ENCODE measurements at places on chromosomes 5 and 9.

- no peak for DNase-seq
These were observed 64.5 kb downstream of the STARD4 start for GRCh38 chr5:111447822-111448221.

GRCh38 chr5:17832949-17833745 lies 198.9 kb downstream of the TAF11L14 start:
- DNase-seq = no peak

DNA sequence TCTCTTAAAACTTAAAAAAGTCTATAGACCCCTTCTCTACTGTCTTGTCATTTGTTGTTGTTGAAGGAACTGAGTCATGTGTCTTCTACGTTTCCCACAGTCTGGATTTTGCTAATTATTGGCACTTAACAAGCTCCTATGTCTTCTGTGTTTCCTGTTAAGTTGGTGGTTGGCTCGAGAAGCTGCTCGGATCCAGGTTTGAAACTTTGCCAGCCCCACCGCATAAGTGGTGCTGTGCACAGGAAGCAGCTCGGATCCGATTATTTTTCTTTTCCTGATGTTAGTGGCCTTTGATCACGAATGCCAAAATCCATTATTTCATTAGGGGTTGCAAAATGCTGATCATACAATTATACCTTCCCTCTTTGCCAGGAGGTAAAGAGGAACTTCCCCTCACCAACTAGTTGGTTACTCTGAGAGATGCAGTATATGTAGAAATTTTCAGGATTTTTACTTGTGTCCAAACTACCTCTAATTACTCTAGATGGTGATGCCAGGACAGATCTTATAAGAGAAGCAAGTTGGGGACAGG lies 186.5 kb downstream of the NSG2 start:
- no peak for DNase-seq

DNA sequence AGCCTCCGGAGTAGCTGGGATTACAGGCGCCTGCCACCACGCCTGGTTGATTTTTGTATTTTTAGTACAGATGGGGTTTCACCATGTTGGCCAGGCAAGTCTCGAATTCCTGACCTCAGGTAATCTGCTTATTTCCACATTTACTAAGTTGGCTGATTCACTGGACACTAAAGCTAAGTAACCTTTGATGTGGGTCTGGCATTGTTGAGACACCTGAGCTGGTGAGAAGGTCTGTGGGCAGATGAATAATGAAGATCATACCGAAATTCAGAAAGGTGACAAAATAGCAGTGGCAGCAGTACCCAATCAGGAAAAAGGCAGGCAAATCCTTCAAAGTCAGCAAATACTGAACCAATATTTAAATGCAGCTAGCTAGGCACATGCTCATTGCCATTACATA lies 210.6 kb upstream of the ZNF608 start:
- no peak for DNase-seq

DNA sequence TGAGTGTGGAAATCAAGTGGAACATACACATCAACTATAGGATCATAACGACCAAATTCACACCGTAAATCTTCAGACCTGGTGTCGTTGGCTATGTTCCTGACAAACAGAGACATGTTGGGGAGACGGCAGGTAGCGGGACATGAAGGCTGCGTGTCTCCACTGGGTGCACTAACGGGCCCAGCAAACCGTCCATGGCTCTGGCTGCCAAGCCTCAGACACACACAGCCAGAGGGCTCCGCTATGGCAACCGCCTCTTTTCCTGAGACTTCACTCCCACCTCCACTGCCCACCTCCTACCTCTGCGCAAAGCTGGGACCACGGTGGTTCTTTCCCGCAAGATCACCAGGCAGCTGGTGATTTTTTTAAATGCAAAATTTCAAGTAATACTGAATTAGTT lies 16.3 kb downstream of the TMEM38B start:
- no peak for DNase-seq

GRCh38 chr9:99272836-99273235 lies 50.8 kb downstream of the SEC61B start:
- no peak for DNase-seq

DNA sequence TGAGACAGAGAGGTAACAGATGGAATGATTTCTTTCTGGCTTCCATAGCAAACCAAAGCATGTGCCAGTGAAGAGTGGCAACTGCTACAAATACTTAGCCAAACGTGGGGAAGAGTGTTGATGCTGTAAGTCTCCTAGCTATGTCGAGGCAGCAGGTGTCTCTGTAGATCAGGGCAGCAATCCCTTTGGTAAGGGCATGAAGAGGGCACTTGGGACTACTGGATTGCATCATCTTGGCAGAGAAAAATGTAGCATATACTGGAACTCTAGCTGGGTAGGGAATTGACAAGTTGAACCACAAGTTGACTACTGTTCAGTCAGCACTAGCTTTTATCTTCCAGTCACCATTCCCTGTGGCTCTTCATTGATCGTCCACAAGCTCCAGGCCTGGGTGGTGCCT lies 75.8 kb downstream of the GHR start:
- no peak for DNase-seq

- DNase-seq = no peak
These were observed 38.9 kb upstream of the STXBP1 start for GRCh38 chr9:127572961-127573721.

- DNase-seq = no peak
These were observed 47.9 kb upstream of the SNAPC3 start for GRCh38 chr9:15374825-15375224.

GRCh38 chr5:27722337-27722736 lies 684.0 kb upstream of the CDH9 start:
- DNase-seq = no peak

DNA sequence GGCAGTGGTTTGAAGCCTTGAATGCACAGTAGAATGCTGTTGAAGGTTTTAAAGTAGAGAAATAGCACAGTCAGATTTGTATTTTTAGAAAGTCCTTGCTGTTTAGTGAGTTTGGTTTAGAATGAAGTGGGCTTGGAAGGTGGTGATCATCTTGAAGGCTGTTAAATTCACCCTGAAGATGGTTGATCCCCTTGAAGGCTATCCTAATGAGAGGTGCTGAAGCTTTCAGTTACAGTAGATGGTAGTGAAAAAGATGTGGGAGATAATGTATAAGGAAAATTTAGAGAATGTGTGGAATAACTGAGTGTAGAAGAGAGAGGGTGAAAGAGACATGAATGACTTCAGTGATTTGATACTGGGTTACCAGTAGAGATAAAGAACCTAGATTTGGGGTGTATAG lies 16.0 kb downstream of the TENT2 start:
- DNase-seq = no peak

GRCh38 chr5:7395947-7396712 lies at the start of gene ADCY2:
Gene ADCY2 (plus strand): TSS chr5:7396138. CDS start chr5:7396297, 159 bp downstream.
- no peak for DNase-seq

GRCh38 chr5:93078082-93079038 lies 502.7 kb downstream of the NR2F1-AS1 start:
- DNase-seq = no peak

- DNase-seq = no peak
These were observed 185.6 kb upstream of the DMRT1 start for GRCh38 chr9:655875-656274.

GRCh38 chr5:119387945-119388618 lies 32.3 kb downstream of the TNFAIP8 start:
- no peak for DNase-seq

- DNase-seq = no peak
These were observed 93.9 kb downstream of the SCAI start for GRCh38 chr9:125049212-125050049.

GRCh38 chr5:147479444-147479843 lies 30.4 kb downstream of the DPYSL3 start:
- DNase-seq = no peak

GRCh38 chr9:38360839-38361472 lies 31.5 kb upstream of the ALDH1B1 start:
- DNase-seq = no peak

DNA sequence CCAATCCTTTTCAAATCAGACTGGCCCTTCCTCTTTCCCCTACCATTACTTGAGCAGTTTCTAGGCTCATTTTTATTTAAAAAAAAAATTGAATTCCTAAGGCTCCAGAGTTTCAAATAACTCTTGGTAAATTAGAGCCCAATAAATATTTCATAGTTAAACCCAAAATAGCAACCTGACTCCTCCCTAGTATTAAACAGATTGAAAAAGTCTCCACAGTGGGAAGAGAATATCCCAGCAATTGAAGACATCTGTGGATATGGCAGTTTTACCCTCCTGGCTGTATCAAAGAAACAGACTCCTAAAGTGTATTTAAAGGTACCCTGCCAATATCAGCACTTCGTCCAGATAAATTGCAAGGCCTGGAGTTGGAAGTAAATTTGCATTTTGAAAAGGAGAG lies 52.7 kb upstream of the GDNF start:
- DNase-seq = no peak

DNA sequence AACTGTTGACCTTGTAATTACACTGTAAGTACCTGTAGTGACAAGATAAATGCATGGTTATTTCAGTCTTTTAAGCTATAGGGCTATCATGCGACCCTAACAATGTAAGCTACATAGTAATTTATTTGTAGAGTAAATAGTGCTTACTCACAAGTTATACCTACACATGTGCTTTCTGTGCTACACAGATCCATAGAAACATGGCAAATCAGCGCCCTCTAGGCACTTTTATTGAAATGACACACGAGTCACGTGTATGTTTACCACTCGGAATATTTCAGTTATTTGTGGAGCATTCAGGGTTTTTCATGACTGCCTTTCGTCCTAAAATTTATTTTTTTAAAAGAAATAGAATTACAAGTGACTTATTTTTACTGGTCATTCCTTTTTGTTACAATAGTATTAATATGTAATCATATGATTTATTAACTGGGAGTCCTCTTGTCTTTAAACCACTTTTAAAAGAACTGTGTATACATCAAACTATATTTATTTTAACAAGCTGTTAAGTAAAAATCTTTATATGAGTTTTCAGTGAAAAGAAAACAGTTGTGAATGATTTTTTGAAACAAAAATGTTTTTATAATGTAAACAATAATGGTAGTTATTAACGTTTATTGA lies 1242.3 kb upstream of the WWC1 start:
- DNase-seq = peak; percentile 50

- peak; percentile 52 for DNase-seq
These were observed at the start of gene APBA1 for GRCh38 chr9:69671879-69672595. Gene APBA1 (minus strand): TSS chr9:69672371.

GRCh38 chr5:135265497-135266302 lies 133.3 kb downstream of the MACROH2A1 start:
- no peak for DNase-seq

- no peak for DNase-seq
These were observed 86.8 kb downstream of the NSUN2 start for GRCh38 chr5:6545770-6546690.

DNA sequence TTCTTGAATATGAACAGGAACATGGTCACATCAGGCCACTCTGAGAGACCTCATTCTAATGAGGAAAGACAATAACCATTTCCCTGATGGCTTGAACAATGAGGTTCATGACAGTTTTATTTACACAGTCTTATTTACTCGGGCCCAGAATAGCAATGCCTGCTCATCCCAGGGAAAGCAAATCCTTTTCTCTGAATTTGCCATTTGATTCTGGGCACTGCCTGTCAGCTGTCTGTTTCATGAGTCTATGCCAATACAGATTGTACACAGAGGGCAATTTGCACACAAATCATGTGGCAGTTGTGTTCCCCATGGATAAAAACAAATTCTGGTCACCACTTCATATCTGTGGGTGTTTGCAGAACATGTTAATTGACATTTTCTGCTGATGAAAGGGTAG lies 492.5 kb downstream of the ACTL7B start:
- DNase-seq = no peak

DNA sequence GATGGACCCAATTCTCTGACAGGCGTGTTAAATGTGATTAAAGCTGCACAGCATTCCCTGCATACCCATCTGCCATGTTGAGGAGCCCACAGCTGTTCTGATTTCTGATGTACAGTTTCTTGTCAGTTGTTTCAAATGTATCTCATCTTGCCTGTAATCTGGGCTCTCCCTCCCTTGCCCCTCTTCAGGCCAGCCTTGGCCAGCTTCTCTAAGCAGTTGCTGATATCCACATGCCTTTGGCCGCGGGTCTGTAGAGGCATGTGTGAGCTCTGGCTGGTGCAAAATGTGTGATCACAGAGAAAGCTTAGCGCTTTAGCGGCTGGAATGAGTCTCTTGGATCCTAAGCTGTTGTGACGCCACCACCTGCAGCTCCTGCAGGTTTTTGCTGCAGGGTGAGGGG lies 332.0 kb downstream of the MLLT3 start:
- DNase-seq = no peak

DNA sequence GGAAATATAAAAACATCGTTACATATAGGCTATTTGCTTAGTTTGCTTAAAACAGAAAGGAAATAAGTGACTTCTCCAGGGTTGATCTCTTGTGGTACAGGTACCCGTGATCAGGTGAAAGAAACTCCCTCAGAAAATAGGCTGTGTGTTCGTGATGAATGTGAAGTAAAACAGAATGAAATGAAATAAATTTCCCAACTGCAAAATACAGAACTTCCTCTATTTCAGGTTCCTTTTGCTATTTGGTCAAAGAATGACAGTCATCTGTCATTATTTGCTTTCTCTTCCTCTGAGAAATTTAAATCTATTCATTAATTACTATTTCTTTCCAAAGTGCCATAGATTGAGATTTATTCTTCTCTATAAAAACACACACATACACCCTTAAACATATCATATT lies 408.1 kb downstream of the FAM170A start:
- DNase-seq = no peak

- DNase-seq = no peak
These were observed 427.6 kb downstream of the NR2F1-AS1 start for GRCh38 chr5:93153461-93153860.

GRCh38 chr5:42680046-42680445 lies 76.6 kb upstream of the CCDC152 start:
- DNase-seq = no peak

DNA sequence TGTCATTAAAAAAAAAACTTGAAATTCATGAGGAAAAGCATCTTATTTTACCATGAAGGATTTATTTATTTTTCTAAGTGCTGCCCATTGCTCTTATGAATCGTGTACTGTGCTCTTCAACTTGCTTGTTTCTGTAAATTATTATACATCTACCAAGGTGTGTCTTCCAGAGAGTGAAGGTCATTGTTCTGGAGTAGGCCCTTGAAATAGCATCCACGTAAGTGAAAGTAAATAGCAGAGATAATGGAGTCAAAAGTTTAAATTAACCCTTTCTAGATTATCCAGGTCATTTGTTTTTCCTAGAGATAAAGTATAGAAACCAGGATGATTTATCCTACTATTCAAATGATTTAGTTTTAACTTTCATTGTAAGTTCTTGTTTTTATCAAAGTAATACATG lies 473.1 kb downstream of the DIRAS2 start:
- DNase-seq = no peak

- no peak for DNase-seq
These were observed 659.6 kb upstream of the RIOK2 start for GRCh38 chr5:97842687-97843086.

DNA sequence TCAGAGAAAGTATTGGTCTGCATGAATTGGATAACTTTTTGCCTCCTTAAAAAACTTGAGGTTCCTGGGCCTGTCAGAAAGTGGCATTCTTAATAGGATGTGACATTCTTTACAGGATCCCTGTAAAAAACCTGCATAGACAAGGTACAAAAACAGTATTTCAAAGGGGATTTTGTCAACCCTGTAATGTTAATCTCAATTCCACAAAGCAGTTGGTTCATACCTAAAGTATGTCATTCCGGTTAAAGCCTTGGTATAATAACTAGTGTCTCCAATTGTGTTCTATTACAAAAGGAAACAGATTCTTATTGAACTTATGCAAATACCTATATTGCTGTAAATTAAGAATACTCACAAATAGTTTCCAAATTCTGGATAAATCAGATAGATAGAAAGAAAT lies 169.7 kb downstream of the CDH10 start:
- DNase-seq = no peak

GRCh38 chr5:5014586-5015235 lies 125.4 kb upstream of the ADAMTS16 start:
- DNase-seq = no peak

GRCh38 chr5:125002727-125003598 lies 256.5 kb upstream of the ZNF608 start:
- no peak for DNase-seq
